Left ventricle myocardium inferior (tissue), 1 donor: ENCODE measurements at places on chromosomes 13 and 19. TPM values are rescaled to one million over a fixed set of nuclear protein-coding genes. Genes with fewer than 3 reads are reported as not detected.

DNA sequence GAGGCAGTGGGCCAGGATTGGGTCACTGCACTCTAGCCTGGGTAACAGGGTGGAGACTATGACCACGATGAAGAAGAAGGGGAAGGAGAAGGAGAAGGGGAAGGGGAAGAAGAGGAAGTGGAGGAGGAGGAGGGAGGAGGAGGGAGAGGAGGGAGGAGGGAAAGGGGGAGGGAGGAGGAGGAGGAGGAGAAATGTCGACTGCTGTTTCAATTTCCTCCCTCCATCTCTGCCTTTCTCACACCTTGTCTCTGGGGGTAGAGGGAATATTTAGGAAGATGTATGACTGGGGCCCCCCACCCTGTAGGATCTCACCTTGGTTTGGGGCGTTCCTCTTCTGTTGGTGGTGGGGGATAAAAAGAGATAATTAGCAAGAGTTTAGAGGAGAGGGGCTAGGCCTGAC, 3.8 kb downstream of the TNNT1 start:
- peaks cover 92% of the 10 kb centered on the region for H3K27me3 ChIP-seq
- no peak overlapping the region for H3K4me3 ChIP-seq
- DNase-seq = no peak
- peaks cover 22% of the 10 kb centered on the region for H3K4me1 ChIP-seq
- peaks cover 7% of the 10 kb centered on the region for H3K36me3 ChIP-seq

GRCh38 chr13:41419206-41419605, 38.1 kb upstream of the RGCC start:
- no peaks in the 10 kb centered on the region for H3K27me3 ChIP-seq
- no peak overlapping the region for H3K4me3 ChIP-seq
- no peak for DNase-seq
- no peaks in the 10 kb centered on the region for H3K4me1 ChIP-seq
- H3K36me3 ChIP-seq = no peaks in the 10 kb centered on the region
- H3K27ac ChIP-seq = no peak overlapping the region

DNA sequence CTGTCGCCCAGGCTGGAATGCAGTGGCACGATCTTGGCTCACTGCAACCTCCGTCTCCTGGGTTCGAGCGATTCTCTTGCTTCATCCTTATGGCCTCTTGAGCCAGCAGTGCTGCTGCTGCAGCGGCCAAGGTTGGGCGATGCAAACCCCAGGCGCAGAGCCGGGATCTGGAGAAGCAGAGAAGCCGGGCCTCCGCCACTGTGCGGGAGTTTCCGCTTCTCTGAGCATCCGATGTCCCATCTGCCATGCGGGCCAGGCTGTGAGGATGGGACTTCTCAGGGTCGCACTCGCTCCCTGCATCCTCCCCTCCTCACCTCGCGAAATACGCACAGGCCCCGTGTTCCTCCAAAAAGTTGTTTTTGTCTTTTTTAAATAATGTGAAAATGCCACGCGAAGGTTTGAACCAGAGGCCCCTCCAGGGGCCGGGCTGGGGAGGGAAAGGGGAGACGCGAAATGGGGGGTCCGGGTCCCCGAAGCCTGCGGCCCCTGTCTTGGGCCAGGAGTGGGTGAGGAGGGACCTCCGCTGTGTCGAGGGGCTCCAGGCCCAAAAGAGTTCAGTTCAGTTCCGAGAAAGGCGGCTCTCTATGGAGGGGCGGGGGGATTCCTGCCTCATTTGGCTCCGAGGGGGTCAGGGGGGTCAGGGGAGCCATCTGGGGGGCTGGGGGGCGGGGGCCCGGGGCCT, 15.9 kb downstream of the CYTH2 start:
- no peak overlapping the region for H3K4me3 ChIP-seq
- H3K27me3 ChIP-seq = no peaks in the 10 kb centered on the region
- DNase-seq = no peak
- no peak overlapping the region for H3K27ac ChIP-seq

- DNase-seq = no peak
- H3K4me3 ChIP-seq = no peak overlapping the region
- H3K27me3 ChIP-seq = peaks cover 24% of the 10 kb centered on the region
- H3K4me1 ChIP-seq = no peaks in the 10 kb centered on the region
- no peak overlapping the region for H3K27ac ChIP-seq
Observed at GRCh38 chr13:35699825-35700510, 223.5 kb upstream of the MAB21L1 start.

DNA sequence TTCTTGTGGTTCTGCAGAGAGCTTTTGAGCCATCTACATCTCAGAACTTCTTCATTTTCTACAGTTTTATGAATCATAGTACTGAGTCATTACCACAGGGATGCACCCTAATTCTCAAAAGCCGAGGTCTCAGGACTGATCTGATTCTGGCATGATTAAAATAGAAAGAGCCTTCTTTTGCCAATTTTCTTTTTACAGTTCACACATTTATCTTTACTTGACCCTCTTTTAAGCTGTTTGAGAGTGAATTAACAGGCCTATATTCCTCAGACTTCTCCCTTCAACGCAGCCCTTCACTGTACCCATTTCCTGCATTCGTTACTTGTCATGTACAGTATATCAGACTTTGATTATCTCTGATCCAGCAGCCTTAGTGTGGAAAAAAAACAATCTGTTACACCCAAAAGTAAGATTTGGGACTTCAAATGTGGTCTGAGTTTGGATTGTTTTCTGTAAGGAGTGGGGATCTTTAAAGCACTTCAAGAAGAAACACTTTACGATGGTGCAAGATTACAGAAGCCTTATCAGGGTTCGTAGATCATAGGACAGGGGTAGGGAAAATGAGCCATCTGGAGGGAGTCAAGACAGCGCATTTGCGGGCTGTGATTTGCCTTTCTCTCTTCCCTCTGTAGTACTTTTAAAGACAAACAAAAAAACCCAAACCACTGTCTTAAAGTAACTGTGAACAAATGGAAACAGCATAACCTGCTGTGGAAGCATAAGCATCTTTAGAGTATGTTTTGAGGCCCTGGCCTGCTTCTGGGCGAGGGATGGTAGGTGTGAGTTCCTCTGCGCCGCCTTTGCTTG, 15.3 kb upstream of the GPR183 start:
- peak overlapping the region; percentile 18 for H3K27ac ChIP-seq
- H3K4me1 ChIP-seq = peaks cover 22% of the 10 kb centered on the region
- peaks cover 20% of the 10 kb centered on the region for H3K36me3 ChIP-seq
- no peak for DNase-seq
- no peaks in the 10 kb centered on the region for H3K27me3 ChIP-seq

DNA sequence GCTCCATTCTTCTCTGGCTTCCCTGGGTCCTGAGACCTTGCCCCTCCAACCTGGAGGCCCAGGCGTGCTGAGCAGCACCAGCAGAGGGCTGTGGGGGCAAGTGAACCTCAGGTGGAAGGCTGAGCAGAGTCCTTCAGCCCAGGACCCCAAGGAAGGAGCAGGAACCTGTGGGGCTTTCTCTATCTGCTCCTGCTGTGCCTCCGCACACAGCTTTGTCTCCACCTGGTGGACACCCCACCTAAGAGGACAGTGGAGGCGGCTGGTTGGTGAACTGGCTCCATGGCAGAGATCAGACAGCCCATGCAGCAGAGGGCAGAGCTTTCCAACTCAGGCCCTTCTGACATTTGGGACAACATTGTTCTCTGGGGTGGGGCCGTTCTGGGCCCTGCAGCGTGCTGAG, 19.7 kb downstream of the ZFR2 start:
- DNase-seq = no peak
- H3K4me1 ChIP-seq = no peaks in the 10 kb centered on the region
- H3K4me3 ChIP-seq = no peak overlapping the region

DNA sequence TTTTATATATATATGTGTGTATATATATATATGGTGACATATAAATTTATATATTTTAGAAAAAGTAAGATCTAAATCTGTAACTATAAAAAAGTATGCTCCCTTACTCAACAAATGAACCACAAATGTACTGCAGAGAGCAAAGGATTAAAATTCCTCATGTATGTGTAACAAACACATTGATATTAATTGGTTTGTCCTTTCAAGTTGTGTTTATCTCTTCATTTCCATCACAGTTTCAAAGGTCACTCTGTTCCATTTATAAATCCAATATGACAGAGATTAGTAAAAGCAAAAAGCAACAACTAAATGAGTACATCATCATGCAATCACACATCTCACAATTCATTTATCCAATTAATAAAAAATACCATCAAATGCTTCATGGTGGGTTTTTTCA, 247.9 kb downstream of the DACH1 start:
- H3K27me3 ChIP-seq = no peaks in the 10 kb centered on the region
- no peak for DNase-seq
- no peak overlapping the region for H3K4me3 ChIP-seq
- H3K36me3 ChIP-seq = no peaks in the 10 kb centered on the region

DNA sequence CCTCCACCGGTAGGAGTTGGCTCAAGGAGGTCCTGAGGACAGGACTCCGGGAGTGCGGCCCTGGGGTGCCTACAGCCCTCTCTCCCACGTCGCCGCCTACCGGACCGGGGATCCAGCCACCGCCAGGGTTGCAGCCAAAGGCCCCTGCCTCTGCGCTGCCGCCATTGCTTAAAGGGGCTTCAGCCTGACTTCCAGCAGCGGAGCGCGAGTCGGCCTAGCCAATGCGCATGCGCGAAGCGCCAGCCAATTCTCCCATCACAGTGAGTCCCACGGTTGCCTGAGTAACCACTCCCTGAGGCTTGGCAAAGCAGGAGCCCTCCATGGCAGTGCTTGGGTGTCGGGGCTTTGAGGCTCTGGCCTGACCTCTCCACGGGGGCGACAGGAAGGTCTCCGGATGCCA, 21.5 kb upstream of the ZNF420 start:
- H3K27me3 ChIP-seq = no peaks in the 10 kb centered on the region
- DNase-seq = no peak
- no peak overlapping the region for H3K27ac ChIP-seq
- peaks cover 14% of the 10 kb centered on the region for H3K36me3 ChIP-seq
- no peaks in the 10 kb centered on the region for H3K4me1 ChIP-seq

DNA sequence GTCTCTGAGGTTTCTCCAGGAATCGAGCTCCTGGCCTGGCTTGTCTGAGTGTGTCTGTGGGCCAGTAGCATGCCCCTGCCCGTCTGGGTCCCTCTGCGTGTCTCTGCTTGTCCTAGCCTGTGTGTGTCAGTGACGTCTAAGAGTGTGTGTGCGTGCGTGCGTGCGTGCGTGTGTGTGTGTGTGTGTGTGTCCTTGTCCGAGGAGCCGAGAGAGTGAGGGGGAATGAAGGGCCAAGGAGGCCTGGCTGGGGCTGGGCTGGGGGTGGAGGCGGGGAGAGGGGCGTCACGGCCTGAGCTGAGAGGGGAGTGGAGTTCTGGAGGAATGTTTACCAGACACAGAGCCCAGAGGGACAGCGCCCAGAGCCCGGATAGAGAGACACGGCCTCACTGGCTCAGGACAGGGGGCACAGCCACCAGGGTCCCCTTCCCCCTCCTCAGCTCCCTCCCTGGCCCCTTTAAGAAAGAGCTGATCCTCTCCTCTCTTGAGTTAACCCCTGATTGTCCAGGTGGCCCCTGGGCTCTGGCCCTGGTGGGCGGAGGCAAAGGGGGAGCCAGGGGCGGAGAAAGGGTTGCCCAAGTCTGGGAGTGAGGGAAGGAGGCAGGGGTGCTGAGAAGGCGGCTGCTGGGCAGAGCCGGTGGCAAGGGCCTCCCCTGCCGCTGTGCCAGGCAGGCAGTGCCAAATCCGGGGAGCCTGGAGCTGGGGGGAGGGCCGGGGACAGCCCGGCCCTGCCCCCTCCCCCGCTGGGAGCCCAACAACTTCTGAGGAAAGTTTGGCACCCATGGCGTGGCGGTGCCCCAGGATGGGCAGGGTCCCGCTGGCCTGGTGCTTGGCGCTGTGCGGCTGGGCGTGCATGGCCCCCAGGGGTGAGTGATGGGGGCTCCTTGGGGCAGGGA, at the start of gene AXL:
Gene AXL, plus strand, starts transcription at position 609 of the 893 bp plus-strand sequence. Its CDS starts 170 bp downstream, at position 779.
- peak within 1 kb of the TSS; percentile 73 for H3K4me3 ChIP-seq
- DNase-seq = peak; percentile 81
- peaks cover 29% of the 10 kb centered on the region for H3K4me1 ChIP-seq

DNA sequence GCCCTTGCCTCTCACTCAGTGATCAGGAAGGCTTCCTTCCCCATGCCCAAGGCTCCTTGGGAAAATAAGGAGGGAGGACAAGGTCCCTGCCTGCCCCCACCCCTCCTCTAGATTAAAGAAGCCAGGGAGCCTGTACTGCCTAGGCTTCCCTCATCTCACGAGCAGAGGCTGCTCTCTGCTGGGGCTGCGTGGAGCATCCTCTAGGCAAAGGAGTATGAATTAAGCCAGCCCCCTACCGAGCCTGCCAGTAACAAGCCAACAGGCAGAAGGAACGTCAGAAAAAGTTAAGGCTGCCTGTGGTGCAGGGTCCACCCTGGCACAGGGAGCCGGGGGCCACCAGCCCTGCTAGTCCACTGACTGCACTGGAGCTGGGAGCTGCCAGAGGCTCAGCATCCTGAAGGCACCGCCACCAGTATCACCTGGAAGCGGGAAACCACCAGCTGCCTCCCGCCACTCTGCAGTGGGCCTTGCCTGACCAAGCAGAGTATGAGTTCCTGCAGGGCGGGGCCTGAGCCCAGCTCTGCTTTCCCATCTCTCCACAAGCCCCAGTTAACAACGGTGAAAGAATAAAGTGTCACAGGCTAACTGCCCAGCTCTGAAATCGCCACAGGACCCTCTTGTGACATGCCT, 6.8 kb downstream of the NAPA start:
- peak overlapping the region; percentile 17 for H3K4me3 ChIP-seq
- no peaks in the 10 kb centered on the region for H3K27me3 ChIP-seq
- peak overlapping the region; percentile 81 for H3K27ac ChIP-seq
- H3K4me1 ChIP-seq = peaks cover 91% of the 10 kb centered on the region
- no peak for DNase-seq
- H3K36me3 ChIP-seq = peaks cover 12% of the 10 kb centered on the region

DNA sequence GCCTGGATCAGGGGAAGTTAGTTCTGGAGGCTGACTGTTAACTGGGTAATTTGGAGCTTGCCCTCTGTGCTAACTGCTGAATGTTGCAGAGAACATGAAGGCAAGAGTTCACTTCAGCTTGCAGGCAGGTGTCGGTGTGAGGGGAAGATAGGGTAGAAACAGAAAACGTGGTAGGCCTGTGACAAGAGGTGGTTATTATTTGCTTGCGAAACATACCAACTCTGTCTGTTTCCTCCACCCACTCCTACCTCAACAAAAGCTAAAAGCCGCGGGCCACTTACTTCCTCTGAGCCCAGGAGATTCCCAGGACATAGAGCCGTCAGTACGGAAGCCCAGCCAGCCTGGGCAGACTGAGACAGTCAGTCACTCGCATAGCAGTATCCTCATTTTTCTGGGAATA, 119.2 kb upstream of the ABCC4 start:
- peaks cover 20% of the 10 kb centered on the region for H3K27me3 ChIP-seq
- no peaks in the 10 kb centered on the region for H3K36me3 ChIP-seq
- H3K4me3 ChIP-seq = no peak overlapping the region
- no peak overlapping the region for H3K27ac ChIP-seq

- H3K27me3 ChIP-seq = no peaks in the 10 kb centered on the region
- DNase-seq = no peak
- H3K4me1 ChIP-seq = peaks cover 80% of the 10 kb centered on the region
- no peak overlapping the region for H3K4me3 ChIP-seq
- no peak overlapping the region for H3K27ac ChIP-seq
Observed at GRCh38 chr13:28319528-28319927, 175.4 kb downstream of the FLT1 start.

The WDR87 gene
- not detected for total RNA-seq

The ZNF534 gene
- 0.44 TPM for total RNA-seq

The IRS2 gene
- total RNA-seq = 14.9 TPM

The FBXO46 gene
- 9.4 TPM for total RNA-seq

The OLFM2 gene
- 1.7 TPM for total RNA-seq

The CNN1 gene
- 133 TPM for total RNA-seq

The SULT2B1 gene
- total RNA-seq = 0.33 TPM

The ZNF726 gene
- total RNA-seq = 0.30 TPM
